ENCODE measurements at places on chromosomes 1 and 21.
A peak's percentile ranks its signal among the peaks of the same experiment; 100 is the strongest.

DNA sequence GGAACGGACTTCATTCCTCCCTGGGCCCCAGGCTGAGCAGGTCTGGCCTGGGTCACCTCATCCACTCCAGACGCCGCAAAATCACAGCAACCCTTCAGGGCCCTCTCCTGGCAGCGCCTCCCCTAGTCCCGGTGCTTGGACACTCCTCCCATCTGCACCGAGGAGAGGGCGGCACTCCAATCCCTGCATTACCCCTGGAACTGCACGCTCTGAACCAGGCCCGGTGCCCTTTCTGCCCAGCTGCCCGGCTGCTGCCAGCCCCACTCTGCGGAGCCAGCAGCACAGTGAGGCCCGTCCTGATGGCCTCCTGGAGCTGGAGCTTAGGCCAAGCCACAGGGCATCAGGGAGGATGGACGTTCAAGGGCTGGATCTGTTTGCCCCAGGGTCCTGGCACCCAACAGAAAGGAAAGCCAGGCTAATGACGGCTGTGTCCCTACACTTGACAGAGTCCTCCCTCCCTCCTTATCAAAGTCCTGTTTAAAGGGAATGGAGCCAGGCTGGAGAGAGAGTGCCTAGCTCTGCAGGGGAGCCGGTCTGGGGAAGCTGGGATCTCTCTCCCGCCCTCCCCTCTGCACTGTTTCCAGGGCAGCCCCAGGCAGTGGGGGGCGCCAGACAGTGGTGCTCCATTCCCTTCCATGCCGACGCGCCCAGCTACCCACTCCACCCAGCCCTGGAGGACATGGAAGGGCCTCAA is 12.7 kb downstream of the COL6A2 start:
- no peak for DNase-seq

DNA sequence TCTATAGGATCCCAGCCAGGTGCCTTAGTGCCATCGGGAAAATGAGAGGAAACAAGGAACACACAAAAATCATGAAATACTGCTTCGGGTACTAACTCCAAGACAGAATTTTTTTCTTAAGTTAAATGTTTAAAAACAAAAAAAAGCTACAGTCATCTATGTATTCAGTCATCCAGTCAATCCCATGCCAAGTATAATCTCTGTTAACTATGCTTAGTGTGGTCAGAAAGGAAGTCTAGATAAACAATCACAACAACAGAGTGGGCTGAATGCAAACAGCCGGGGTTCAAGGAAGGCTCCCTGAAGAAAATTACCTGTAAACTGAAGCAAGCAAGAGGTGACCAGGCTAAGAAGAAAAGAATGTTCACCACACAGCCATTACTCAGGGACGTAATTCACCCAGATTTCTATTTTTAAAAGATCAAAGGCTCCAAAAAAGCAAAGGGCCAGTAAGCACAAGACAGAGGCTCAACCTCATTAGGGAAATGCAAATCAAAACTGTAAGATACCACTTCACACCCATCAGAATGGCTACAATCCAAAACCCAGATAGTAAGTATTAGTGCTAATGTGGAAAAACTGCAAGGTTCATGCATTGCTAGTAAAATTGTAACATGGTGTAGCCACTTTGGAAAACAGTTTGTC is 53.0 kb downstream of the RERE start:
- no peak for DNase-seq

DNA sequence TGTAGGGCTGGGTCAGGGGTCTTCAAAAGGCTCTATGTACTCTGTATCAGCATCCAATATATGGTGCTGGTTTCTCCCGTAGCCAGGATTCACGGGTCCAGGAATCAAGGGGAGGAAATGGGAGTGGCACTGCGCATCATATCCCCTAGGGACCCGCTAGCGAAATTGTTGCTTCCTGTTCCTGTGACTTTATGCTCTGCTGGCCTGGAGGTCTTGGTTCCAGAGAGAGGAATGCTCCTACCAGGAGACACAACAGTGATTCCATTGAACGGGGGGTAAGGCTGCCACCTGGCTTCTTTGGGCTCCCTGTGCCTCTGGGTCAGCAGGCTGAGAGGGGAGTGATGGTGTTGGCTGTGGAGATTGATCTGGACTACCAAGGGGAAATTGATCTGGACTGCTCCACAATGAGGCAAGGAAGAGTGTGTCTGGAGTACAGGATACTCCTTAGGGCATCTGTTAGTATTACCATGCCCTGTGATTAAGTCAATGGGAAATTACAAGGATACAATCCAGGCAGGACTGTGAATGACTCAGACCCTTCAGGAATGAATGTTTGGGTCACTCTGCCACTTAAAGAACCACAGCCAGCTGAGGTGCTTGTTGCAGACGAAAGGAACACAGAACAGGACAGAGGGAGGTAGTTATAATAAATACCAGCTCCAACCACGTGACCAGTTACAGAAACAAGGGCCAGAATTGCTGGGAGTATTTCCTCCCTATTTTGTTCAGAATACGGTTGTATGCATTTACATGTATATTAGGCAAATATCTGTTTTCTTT is 10.2 kb downstream of the SPSB1 start:
- DNase-seq = no peak

- peak; percentile 57 for DNase-seq
Observed at GRCh38 chr1:40980453-40981121, 1.1 kb downstream of the CTPS1 start.

- DNase-seq = no peak
Observed at GRCh38 chr1:67636146-67636545, 48.9 kb upstream of the GADD45A start.

DNA sequence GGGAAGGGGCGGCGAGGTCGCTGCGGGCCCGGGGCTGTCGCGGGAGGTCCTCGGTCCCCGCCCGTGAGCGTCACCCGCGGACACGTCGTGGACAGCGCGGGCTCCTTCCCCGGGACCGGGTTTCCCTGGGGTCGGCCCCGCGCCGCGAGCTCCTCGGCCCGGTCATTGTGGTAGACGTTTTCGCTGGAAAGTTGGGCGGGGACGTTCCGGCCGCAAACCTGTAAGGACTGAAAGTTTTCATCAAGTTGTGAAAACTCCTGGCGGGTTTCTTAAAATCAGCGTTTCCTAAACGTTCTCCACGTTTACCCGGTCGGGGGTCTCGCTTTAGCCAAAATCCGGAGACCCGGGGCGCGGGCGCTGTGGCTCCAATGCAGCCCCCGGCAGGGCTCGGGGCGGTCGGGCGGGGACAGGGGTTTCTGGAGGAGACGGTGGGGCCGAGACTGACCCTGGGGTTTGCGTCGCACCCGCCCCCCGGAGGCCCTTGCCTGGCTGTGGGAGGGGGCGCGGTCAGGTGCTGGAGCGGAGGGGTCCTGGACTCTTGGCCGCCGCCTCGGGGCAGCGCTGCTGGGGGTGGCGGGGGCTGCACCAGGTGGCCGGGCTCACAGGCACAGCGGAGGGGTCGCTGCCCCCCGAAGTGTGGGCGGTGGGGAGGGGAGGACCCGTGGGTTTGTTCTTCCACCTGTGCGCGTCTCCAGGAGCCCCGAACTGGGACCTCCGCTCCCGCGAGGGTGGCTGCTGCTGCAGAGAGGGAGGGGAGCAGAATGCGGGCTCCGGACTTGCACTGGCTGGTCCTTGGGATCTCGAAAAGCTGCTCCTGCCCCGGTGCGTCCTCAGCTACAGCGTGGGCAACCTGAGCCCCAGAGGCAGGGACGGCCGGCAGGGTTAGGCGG is 827 bp downstream of the PRKCZ start:
- no peak for DNase-seq

DNA sequence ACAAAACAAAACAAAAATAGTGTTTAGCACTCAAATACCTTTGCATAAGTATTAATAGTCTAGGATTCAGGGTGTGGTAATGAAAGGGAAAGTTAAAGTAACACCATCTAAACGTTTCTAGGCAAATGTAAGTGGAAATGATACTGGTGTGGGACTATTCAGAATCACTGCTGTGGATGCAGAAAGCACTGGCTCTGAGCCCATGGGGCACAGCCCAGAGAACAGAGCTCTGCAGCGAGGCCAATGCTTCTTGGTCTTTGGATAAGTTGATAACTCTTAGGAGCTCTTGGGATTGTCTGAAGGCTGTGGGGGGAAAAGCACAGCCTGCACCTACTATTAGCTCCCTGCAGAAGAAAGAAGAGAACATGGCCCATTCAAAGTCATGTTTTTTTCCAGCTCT is 21.4 kb upstream of the DNM3 start:
- no peak for DNase-seq

GRCh38 chr1:236403905-236404696 is 10.0 kb downstream of the EDARADD start:
- no peak for DNase-seq

DNA sequence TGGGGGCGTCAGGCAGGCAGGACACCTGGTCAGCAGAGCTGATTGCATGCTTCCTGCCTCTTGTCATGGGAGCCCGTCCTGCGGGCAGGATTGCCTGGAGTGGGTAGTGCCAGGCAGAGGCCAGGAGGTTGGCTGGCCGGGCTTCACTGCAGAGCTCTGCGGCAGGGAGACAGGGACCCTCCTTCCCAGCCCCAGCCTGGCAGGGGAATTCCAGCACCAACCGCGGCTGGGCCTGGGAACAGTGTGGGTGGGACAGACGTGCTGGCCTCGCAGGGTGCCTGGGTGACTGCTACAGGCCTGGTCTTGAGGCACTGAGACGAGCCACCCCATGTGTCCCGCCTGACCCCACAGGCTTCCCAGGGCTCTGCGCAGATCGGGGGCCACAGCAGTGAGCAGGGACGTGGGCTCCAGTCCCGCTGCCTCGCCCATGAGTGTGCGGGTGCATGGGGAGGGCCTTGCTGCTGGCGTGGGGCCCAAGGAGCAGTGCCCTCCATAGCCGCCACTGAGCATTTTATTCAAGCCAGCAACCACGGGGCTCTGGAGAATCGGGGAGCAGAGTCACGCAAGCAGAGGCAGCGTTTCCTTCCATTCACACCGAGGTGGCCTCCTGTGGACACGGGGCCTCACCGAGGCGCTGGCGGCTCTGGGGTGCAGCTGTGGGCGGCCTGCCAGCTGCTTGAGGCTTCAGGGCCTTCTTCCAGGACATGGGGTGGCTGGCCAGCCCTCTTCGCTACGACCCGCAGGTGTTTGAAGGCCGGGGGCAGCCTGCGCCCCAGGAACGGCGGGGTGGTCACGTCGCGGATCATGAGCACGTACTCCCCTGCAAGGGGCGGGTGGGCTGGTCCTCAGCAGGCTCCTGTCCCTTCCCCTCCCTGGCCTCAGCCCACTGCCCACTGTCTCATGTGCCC is 70.3 kb downstream of the MORN1 start:
- DNase-seq = no peak

- no peak for DNase-seq
Observed at GRCh38 chr1:219659005-219659600, 46.2 kb upstream of the ZC3H11B start.

- DNase-seq = no peak
Observed at GRCh38 chr1:170853302-170853701, 82.0 kb upstream of the MROH9 start.

GRCh38 chr1:113390871-113391648 is 745 bp downstream of the MAGI3 start:
- DNase-seq = peak; percentile 60

- no peak for DNase-seq
Observed at GRCh38 chr1:212437179-212437798, 4.6 kb downstream of the NENF start.

DNA sequence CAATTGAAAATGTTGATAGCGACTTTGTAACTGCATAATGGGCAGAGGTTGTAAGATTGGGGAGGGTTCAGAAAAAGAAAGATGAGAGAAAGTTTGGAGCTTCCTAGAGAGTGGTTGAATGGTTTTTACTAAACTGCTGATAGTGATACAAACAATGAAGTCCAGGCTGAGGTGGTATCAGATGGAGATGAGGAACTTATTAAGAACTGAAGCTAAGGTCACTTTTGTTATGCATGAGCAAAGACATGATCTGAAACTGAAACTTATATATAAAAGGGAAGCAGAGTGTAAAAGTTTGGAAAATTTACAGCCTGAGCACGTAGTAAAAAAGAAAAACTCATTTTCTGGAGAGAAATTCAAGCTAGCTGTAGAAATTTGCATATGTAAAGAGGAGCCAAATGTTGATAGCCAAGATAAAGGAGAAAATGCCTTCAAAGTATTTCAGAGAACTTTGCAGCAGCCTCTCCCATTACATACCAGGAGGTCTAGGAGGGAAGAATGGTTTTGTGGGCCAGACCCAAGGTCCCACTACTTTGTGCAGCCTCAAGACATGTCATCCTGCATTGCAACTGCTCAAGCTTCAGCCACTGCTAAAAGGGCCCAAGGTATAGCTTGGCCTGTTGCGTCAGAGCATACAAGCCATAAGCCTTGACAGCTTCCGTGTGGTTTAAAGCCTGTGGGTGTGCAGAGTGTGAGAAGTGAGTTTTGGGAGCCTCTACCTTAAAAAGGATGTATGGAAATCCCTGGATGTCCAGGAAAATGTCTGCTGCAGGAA is 843.9 kb downstream of the AMY1C start:
- no peak for DNase-seq

DNA sequence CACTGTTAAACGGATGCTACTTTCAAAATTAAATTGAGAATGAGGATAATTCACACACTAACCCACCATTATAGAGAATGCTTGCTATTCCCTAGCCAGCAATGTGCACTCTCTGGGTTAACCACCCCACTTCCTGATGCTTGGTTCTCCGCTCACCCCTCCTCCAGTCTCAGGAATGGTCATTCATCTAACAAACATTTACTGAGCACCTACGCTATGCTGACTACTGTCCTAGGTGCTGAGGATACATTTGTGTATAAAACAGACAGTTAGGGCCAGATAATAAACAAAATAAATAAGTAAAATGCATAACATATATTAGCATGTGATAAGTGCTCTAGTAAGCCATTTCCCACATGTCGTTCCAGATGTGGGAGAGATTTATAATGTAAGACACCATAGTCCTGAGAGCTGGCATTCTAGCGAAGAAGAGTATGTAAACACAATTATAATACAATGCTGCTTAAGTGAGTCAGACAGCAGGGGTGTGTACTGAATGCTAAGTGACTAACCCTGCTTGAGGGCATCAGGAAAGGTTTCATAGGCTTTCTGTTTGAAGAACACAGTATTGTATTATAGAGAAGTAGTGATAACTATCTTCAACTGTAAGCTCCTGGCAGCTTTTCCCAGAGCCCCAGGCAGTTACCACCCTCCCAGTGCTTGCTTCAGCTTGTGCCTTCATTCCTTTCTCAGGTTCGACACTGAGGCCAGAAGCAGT is 126.7 kb upstream of the CACHD1 start:
- DNase-seq = no peak

- no peak for DNase-seq
Observed at GRCh38 chr1:38671221-38671620, 188.4 kb downstream of the RRAGC start.

DNA sequence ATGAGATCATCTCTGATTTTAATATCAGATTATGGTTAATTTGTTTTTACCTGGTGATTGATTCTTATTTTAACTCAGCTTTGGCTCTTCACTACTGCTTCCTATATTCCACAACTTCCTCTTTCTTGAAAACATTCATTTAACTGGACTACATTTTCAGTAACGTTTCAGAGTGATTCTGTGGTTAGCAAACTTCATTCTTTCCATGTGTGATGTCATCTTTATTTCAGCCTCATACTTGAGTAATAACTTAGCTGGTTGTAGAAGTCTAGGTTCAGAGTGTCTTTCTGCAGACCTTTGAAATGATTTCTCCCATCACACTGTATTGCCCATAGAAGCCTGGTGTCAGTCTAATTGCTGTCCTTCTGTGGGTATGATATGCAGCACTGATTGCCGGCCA is 36.0 kb upstream of the SLC35F3 start:
- no peak for DNase-seq

GRCh38 chr1:10537082-10537766 is 62.5 kb downstream of the PEX14 start:
- DNase-seq = no peak

All from CD4-positive, alpha-beta T cell treated with Interleukin-6 for 4 hours (primary cell).